ENCODE measurements at places on chromosomes 7 and 10. TPM values are rescaled to one million over a fixed set of nuclear protein-coding genes. Genes with fewer than 3 reads are reported as not detected.

DNA sequence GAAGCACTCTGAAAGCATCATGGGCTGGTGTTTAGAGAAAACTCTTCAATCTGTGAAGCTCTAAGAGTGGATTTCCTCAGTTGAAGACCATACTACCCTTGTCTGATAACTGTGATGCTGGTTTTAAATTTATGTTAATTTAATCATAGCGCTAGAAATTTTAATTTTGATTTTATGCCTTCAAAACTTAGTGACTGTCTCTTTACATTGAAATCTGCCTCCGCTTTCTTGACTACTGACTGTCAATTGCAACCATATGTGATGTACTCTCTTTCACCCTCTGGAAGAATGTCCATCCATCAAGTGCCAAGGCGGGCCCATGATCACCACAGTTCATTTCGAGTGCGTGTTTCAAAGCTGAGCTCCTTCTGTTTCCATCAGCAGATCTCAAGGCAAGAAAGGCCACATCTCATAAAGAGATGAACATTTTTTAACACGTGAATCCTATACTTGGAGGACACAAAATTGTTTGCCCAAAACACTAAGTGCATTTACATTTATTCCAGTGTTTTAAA lies 147.1 kb downstream of the ITGA8 start:
- DNase-seq: no peak

DNA sequence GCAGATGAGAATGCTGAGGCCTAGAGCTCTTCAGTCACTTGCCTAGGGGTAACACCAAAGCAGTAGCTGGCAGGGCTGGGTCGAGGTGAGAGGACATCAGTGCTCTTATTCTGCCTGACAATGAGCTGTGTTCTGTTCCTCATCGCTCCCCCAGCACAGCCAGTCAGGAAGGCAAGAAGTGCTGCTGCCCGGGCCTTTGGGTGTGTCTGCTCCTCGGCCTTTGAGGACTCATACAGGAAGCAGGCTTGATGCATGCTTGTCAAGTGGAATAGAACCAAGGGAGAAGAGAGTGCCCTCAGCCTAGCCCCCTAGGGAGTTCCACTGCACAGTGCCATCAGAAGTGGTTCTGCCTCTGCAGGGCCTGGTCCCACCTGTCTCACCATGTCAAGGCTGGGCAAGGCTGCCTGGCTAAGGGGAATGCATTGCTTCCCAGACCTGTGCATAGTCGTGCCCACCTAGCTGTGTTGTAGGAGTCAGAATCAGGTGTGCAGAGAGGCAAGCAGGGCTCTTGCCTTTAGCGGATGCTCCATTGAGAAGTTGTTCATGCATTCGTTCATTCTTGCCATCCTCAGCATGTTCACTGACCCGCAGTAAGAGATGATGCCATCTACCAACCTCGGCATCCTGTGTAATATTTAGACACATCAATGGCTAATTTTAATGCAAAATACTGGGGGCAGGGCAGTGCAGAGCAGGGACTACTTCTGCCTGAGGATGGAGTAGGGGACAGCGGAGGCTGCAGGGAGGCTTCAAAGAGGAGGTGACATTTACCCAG lies 156.6 kb downstream of the RPS24 start:
- no peak for DNase-seq

FFAR4 gene
- total RNA-seq: 0.49 TPM

HNRNPH3 gene
- total RNA-seq: 101 TPM

DNA sequence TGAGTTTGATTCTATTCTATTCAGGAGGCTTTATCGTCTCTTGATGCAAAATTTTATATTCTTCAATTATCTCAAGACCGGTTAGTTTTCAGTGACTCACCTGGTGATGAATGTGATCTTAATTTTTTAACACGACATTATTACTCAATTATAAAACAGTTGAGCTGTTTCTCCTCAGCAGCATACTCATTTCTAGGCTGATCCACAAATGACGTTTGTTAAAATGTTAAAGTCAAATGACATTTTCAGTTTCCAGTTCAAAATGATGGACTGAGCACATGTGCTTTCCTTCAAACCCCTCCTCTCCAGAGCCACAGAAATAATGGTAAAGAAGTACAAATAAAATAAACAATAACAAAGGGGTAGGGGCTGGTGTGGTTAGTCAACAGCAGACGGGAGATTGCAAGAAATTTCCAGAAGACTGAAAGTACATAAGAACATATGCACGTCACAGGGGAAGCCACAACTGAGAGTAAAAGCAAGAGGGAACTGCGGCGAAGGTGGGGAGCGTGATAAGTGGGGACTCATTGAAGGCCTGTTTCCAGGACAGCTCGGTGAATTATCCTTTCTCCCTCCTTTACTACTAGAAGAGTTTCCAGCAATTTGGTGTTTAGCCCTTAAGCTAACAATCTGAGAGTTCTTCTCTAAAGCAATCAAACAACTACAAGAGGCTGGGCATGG lies 10.9 kb downstream of the MACROH2A2 start:
- no peak for DNase-seq

GRCh38 chr10:47405857-47406547 lies 21.9 kb upstream of the ZNF488 start:
- DNase-seq: no peak

GRCh38 chr10:102083541-102083940 lies 18.4 kb downstream of the HPS6 start:
- no peak for DNase-seq

EPO gene
- not detected for total RNA-seq

MSRB2 gene
- total RNA-seq: 137 TPM

- no peak for DNase-seq
Observed at GRCh38 chr7:48628793-48629349, 295.5 kb upstream of the CDC14C start.

- no peak for DNase-seq
Observed at GRCh38 chr10:110810625-110811024, 61.1 kb upstream of the PDCD4 start.

- DNase-seq: no peak
Observed at GRCh38 chr7:35241884-35242283, 12.0 kb downstream of the TBX20 start.

DNA sequence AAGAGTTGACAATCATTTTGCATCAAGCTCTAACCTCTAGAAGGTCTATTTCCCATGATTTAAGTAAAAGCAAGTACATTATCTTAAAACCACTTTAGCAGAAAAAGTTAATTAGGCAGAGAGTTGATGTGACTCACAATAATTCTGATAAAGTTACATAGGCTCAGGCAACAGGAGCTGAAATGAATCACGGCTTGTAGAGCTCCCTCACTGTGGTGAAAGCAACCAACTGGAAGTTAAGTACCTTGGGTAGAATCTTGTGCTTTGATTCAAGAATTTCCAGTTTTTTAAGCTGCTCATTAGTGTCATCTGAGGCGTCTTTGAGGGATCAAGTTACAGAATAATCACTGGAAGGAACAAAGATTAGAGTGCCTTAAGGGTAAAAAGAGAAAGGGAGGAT lies 68.9 kb upstream of the NFE2L3 start:
- DNase-seq: no peak

MRPL43 gene
- 47.2 TPM for total RNA-seq

DNA sequence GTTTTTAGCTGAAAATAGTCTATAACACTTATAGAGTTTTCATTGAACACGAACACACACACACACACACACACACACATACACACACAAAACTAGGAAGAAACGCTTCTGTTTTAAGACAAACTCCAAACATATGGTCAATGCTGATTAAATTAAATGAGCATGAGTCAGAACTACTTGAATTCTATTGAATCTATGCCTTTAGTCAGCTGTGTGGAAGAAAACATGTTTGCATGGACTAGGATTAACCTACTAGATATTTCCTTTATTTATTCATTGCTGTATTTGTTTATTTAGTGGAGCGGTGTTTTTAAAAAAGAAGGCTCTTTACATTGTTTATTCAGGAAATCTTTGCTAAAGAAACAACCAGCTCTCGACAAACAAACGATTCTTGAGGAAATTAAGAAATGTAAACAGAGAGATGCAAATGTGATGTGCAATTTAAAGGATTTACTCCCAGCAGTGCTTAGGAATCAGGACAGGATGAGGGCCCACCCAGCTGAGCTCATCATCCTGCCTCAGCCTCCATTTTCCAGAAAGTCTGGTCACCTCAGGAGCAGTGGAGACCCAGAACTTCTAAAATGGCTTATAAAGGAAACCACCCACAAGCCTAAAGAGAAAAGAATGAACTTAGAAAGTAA lies 83.2 kb downstream of the PDE1C start:
- DNase-seq: no peak
